Uterus (tissue), 4 donors: ENCODE measurements at places on chromosomes 1 and 21. TPM values are rescaled to one million over a fixed set of nuclear protein-coding genes. Genes with fewer than 3 reads are reported as not detected.

CITED4 gene
- 4.1 TPM for total RNA-seq

MTF1 gene
- total RNA-seq: 1.5 TPM

CRYBG2 gene
- not detected for total RNA-seq

DMRTA2 gene
- not detected for total RNA-seq

TIPRL gene
- total RNA-seq: 59.2 TPM

CYP4Z1 gene
- 0.51 TPM for total RNA-seq
